ENCODE measurements at places on chromosomes 2 and 18.

GRCh38 chr18:36183033-36183432 lies 4.3 kb upstream of the MOCOS start:
- no peak for DNase-seq

DNA sequence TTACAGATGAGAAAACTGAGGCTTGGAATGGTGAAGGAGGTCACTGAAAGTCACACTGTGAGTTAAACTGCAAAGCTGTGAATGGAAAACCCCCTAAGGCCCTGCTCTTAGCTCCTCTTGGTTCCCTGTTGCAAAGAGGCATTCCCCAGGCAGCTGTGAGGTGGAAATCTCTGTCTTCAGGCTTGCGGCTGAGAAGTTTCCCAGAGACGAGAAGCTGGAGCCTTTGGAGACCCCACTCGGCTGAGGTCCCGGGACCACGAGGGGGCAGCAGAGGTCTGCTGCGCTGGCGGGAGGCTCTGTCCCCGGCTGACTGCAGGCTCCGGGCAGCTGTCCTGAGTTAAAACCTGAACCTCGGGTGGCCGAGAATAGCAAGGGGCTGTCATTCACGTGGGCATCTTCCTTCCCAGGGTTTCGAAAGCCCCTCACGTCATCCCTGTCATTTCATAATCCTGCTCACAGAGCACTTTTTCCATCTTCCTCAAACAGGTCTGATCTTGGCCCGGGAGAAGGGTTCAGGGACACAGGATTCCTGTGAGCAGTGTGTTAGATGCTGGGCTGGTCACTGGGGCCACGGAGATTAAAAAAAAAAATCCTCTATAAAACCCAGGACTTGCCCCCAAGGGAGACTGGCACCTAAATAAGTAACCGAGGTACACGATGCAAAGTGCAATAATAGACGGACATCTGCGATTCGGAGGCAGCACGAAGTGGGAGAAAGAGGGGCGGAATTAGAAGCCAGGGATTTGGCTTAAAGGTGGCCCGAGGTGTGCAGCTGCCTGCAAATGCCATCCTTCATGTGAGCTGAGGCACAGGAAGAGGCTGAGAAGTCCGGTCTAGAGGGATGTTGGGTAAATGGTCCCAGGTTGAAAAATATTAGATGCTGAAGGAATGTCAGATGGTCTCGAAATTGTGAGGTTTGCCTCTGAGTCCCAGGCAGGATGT lies 24.6 kb upstream of the ATOH8 start:
- peak; percentile 10 for DNase-seq

DNA sequence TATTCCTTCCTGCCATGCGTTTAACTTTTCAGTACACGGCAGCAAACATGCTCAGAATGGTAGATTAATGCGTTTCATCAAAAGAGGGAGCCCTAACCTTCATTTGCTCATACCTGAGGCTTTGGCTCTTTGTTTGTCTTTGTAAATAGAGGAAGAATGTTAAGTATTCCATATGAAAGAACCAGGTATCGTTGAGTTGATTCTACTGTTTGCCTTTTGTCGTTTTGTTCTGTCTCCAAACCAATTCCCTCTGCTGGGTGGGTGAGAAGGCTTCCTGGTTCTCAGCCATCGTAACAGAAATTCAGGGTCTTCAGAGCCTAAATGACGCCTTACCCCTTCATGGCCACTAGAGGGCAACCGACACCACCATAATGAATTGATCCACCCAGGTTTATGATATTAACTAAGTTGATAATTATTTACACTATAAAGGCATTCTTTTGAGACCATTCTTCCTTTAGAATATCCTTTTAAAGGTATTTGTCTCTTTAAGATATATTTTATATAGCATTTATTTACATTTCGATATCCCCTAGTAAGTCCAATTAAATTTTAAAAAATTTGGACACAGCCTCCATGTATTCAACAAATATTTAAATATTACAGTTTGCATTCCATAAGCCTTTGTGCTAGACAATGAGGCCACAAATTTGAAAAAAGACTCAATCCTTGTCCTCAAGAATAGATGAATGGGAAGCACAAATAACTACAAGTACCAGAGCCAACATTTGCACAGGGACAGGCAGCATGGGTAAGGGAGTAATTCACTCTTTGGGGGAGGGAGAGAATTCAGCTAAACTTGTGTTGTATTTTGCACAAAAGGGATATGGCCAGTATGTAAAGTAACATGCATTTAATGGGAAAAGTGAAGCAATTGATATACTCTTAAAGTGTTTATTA lies 48.1 kb downstream of the TIMM21 start:
- peak; percentile 57 for DNase-seq

DNA sequence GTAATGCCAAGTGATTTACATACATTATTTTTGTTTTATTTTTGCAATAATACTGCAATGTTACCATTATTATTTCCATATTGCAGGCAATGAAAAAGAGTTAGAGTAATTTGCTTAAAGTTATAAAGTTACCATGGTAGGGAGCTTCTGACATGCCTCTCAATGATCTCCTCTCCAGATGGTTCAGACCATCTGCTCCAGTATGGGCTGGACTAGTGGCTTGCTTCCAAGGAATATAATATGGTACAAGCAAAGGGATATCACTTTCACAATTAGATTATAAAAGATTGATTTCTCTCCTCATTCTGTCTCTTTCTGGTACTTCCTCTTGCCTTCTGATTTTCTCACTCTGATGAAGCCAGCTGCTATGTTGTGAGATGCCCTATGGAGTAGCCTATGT lies 245.4 kb downstream of the INSIG2 start:
- no peak for DNase-seq

- no peak for DNase-seq
These were observed 24.3 kb downstream of the SMYD1 start for GRCh38 chr2:88091943-88092342.

DNA sequence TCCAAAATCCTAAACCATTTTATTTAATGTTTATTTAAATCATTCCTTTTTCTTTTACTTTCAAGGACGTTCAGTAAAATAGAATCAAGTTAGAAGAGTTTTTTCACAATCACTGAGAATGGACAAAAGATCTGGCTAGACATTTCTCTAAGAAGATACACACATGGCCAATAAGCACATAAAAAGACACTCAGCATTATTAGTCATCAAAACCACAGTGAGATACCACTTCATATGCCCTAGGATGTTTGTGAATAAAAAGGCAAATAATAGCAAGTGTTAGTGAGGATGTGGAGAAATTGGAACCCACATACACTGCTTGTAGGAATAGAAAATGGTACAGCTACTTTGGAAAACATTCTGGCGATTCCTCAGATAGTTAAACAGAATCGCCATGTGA lies 76.1 kb downstream of the RHBDD1 start:
- no peak for DNase-seq

- DNase-seq = no peak
These were observed 235.6 kb upstream of the HNRNPA3 start for GRCh38 chr2:176976736-176977685.

- DNase-seq = no peak
These were observed 72.4 kb downstream of the TLK1 start for GRCh38 chr2:171088057-171088834.

- no peak for DNase-seq
These were observed 80.6 kb downstream of the CLIP4 start for GRCh38 chr2:29195796-29196195.

DNA sequence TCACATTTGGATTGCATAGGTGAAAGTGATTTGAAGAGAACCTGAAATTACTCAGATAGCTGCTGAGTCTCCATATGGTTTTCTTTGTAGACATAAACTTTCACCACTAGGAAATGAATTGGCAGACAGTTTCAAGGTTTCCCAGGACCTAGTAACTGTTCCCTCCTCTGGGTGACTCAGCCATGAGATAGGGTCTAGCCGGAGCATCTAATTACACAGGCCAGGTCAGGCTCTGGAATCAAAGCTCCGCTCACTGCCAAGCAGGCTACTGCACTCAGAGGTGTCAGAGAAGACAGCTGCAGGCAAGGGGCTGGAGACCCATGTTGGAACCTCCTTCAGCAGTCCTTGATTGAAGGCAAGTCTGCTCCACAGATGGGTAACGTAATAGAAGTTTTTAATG lies 429.2 kb downstream of the TNS1 start:
- DNase-seq = no peak

GRCh38 chr2:127012868-127013267 lies 94.1 kb downstream of the BIN1 start:
- DNase-seq = no peak

DNA sequence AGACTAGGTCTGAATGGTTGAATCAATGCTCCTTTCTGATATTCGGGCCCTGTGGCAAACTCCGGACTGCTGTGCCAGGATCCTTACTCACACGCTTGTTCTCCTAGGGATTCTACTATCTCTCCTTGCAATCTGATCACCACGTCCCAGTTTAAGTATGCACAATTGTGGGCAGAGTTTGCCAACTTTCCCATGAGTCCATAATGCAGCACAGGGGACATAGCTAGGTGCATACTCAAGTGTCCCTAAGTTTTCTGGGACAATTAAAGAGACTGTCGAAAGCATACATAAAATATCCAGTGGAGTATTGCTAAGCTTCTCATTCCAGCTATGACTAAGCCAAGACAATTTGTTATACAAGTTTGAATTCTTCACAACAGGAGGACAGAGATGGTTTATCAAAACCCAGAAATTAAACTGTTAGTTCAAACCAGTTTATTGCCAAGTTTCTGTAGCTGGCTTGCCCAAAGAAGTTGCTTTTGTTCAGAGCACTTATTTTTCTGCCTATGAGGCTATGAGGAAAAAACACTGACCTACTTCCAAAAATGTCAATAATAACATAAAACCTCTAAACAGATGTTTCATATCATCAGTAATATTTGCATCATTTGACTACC lies 136.1 kb downstream of the EXOC6B start:
- no peak for DNase-seq

DNA sequence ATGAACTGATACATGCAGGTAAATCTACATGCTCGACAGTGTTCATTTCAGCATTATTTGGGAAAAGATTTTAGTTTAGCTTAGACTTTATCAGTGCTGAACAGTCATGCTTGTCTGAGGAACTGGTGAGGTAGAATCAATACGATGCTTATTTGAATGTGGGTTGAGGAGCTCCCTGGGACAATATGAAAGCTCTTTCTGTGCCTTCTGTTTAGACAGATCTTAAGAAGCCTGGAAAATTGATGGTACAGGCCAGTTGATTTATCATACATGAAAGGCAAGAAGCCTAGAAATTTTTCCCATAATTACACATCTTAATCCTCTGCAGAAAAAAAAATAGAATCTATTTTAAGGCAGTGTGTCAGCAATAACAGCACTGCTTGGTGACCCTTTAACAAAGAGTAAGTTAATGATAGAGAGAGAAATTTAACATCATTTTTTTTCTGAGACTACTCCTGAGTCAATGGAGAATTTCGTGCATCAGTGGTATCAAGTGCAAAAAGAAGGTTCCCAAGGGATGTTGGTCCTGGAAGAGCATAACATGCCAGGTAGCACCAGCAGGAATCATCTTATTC lies 252.2 kb upstream of the CDH20 start:
- DNase-seq = no peak

GRCh38 chr2:237669628-237670392 lies 42.4 kb downstream of the LRRFIP1 start:
- DNase-seq = peak; percentile 74

- no peak for DNase-seq
These were observed 34.9 kb upstream of the AFTPH start for GRCh38 chr2:64489081-64489751.

- no peak for DNase-seq
These were observed 50.4 kb downstream of the LDLRAD4 start for GRCh38 chr18:13269013-13269280.

Data from NCI-H748 treated with DMSO at 0.1 percent for 48 hours (cell line).